ENCODE measurements at places on chromosomes 3 and 15.

- DNase-seq: no peak
Observed at GRCh38 chr3:189624130-189624529, 7.1 kb upstream of the TP63 start.

DNA sequence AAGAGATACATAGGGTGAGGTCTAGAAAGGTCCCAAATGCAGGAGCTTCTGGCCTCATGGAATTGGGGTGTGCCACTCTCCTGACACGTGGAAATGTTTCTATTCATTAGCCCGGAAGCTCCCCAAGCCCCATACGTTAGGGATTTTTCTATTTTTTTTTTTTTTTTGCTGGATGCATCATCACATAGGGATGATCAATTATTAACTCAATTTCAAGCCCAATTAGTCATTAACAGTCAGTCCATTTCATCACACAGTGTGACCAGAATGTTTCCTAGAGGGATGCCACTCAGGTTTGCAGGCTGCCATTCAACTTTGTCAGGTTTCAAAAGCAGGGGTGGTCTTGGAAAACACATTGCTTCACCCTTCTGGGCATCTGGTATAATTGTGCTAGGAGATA lies 40.7 kb upstream of the MKRN3 start:
- no peak for DNase-seq

GRCh38 chr15:33710748-33711147 lies 257.5 kb upstream of the CHRM5 start:
- DNase-seq: no peak

- DNase-seq: no peak
Observed at GRCh38 chr15:53984221-53984620, 6.0 kb downstream of the UNC13C start.

DNA sequence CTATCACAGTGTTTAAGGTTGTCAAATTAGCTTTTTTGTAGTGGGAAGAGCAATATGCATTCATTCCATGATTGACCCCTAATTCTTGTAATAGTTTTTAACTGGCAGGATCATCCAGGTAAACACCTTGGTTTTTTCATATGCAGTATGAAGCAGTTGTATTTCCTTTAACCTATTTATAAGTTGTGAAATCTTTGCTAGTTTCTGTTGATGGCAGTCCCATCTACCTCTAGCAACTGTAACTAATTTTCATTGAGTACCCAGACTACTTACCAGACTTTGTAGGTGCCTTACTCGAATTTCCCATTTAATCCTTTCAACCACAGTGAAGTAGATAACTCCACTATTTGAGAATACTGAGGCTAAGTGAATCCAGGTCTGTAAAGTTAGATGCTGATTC lies 6.1 kb downstream of the FXR1 start:
- no peak for DNase-seq

Data from activated CD4-positive, CD25-positive, alpha-beta regulatory T cell (primary cell).